ENCODE measurements at places on chromosomes 4 and X.

GRCh38 chrX:30212172-30212571, 3.2 kb upstream of the MAGEB2 start:
- DNase-seq, result no peak

DNA sequence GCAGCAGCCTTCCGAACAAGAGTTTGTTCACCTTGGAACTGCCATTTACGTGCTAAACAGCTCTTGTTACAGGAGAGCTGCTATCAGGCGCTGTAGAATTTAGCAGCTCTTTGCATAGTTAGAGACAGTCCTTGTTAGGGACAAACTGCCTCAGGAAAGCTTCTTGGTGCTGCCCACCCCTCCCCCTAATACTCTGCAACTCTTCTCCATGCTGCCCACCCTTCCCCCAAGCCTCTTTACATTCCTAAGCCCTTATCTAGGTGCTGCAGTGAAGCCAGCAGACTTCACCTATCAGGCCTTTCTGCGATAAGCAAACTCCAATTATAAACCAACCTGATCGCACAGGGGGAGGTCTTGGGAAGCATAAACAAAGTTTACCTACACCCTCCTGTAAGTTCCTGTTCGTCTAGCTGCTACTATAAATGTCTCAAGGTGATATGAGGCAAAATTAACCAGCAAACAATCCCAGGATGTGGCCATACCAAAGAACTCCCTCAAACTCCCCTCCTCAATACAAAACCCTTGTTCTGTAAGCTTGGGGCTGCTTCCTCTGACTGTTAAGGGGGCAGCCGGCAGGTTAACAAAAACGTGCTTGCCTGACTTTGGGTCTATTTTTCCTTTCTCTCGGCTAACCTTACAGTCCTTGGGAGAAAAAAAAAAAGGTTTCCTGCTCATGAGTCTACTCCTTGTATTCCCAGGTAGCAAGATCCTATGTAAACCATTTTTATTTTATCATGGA, 74.0 kb upstream of the GC start:
- no peak for DNase-seq

DNA sequence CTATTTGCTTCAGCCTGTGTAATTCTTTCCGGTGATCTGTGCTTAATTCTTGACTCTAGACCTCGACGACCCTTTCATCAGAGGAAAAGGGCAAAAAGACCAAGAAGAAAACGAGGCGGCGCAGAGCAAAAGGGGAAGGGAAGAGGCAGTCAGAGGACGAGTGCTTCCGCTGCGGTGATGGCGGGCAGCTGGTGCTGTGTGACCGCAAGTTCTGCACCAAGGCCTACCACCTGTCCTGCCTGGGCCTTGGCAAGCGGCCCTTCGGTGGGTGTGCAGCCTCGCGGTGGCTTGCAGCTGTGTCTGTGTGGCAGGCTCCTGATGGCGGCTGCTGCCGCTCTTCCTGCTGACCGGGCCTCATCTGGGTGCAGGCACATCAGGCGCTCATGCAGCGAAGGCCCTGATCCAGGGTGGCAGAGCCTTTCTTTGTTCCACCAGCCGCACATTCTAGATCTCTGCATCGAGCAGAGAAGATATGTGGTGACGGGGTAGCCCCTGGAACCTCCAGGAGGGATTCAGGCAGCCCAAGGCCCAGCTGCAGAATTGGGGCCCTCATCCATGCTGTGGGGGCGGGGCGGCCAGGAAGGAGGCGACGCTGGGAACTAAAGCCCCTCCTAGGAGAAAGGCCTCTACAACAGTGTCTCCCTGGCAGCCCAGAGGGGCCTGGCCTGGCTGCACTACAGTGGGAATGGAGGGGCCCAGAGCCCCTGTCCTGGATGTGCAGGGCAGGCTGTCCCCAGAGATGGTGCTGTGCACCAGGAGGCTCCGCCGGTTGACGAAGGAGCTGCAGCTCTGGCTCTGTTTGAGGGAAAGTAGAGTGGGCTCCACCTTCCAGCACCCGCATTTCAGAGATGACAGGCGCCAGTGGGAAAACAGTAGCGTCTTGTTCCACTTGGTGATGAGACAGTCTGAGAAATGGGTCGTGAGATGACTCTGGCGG, 32.1 kb downstream of the NELFA start:
- DNase-seq, result no peak

- peak; percentile 2 for DNase-seq
Observed at GRCh38 chr4:183599690-183600089, 59.3 kb downstream of the RWDD4 start.

DNA sequence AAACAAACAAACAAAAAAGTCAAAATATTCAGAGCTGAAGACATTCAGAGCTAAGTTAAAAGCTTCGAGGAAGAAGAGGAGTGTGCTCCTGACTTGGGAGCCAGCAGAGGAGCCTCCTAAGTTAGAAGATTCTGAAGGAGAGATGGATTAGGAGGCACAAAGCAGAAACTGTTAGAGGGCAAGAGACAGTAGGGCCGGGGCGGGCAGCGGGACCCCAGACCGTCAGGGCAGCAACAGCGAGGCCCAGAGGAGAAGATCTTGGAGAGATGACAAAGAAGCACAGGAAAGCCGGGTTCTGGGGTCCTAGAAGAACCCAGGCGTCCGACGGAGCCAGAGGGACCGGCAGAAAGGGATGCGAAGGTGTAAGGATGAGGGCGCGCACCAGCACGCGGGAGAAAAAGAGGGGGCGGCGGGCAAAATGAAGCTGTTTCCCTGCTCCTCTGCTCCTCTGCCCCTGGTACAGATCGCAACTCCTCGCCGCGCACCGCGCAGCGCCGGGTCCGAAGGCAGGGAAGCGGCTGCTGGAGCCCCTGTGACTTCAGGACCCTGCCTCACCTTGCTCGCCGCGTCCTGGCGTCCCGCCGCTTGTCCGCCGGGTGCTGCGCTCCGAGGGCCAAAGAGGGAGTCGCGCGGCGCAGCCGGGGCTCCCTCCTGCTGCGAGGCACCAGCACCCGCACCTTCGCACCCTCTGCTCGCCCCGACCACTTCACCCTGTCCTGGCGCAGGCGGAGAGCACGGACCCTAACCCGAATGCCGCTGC, 477 bp downstream of the KLHL13 start:
- DNase-seq, result no peak

All from ACHN (cell line).